ENCODE measurements at places on chromosomes 5 and 9.

- no peak for DNase-seq
These were observed 189.5 kb downstream of the TMEM38B start for GRCh38 chr9:105883847-105884246.

DNA sequence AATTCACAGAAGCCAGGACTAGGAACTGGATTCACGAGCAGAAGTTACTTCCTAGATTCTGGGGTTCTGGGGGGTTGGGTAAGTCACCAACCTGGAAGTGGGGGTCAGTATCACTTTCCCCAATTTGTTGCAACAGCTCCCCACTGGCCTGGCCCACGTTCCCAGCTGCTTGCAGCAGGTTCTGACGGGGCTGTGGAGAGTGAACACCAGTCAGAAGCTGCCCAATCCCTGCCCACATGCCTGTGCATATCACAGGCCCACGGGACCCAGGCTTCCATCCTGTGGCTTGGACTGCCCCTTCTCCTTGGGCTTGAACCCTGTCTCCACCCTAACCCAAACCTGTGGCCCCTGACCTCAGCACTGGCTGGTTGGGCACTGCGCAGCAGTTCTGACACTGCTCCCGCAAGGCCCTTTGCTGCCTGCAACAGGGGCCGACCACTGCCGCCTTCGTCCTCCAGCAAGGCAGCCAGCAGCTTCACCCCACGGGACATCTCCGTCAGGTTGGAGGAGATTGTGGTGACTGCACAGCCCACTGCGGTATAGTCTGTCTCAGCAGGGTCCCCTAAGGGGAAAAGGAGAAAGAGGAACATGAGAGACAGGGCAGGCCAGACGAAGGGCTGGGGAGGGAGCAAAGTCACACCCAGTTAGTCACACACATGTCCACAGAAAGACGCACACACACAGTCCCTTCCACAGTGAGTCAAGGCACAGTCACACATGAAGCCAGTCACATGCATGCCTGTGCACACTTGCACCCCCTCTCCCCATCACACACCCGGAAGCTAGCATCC lies 13.1 kb downstream of the TLN1 start:
- no peak for DNase-seq

- no peak for DNase-seq
These were observed 3.1 kb downstream of the TMOD1 start for GRCh38 chr9:97504381-97505216.

DNA sequence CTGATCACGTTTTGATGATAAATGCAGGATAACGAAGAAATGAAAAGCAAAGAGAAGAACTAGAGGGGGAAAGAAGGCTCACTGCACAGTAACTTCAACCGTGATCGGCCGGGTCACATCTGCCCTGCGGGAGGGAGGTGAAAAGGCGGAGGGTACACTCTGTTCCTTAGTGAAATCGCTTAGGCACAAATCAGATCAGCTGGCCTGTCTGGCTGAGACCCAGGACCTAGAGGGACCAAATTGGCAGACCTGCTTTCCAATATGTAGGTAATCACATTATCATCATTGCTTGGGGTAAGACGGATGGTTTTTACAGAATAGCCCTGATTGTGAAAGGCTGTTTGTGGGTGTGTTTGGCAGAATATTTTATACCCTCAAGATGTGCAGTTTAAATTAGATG lies 82.2 kb downstream of the SLC28A3 start:
- no peak for DNase-seq

- no peak for DNase-seq
These were observed 132.7 kb downstream of the MPDZ start for GRCh38 chr9:13146840-13147239.

DNA sequence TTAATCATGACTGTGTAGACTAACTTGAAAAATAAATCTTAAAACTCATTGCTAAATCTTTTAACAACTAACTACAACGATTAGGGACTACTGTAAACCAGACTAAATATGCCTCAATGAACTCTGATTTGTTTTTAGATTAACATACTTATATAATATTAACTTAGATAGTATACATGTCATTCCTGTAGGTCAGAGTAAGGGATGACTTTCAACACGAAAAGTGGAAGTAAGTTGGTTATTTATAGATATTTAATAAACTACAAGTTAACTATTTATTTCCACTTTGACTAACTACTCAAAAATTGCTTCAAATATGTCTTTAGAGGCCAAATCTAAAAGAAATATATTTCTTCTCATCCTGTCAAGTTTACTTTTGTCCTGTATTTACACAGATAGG lies 795.6 kb downstream of the PTPRD start:
- no peak for DNase-seq

- DNase-seq: no peak
These were observed 203.6 kb downstream of the SNX18 start for GRCh38 chr5:54721116-54721515.

- DNase-seq: no peak
These were observed 102.9 kb downstream of the MARCHF3 start for GRCh38 chr5:126927429-126927828.

GRCh38 chr5:4222821-4223220 lies 627.2 kb downstream of the IRX1 start:
- no peak for DNase-seq

- DNase-seq: peak; percentile 34
These were observed 1.6 kb upstream of the DNAH5 start for GRCh38 chr5:13946111-13946510.

DNA sequence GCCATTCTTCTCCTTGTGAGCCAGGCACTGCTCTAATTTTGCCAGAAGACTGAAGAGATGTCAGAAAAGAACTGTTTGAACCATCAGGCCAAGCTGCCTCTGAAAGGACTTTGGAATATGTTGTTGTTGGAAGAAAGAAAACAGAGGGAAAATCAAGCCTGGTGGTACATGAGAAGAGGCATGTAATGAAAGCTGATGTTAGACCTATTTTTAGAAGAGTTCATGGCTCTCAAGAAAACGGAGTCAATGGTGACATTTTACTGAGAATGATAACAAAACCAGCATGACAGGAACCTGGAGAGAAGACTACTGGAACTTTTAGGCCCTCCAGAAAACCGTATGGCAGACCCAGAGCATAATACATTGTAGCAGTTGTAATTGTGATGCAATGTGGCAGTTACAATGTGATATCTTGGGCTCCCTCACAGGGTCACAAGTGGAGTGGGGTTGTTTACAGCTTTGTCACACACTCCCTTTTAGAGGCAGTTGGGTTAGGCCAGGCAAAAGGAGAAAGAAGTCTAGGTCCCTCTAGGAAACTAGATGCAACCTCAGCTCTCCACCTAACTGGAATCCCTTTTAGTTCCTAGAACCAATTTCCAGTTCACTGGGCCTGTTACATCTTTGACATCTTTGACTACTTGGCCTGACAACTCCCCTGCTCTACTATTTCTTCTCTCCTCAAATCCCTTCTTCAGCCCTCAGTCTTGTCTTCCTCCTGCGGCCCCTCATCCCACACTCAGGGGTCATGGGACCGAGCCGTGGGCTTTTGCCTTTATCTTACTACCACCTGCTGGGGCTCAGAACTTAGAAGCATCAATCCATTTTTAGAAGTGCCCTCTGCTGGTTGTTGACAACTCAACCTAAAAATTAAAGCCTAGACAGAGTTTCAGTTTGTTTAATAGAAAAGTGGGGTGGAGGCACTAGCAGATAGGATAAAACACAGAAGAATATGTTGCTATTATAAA lies 61.2 kb upstream of the JAK2 start:
- peak; percentile 27 for DNase-seq

DNA sequence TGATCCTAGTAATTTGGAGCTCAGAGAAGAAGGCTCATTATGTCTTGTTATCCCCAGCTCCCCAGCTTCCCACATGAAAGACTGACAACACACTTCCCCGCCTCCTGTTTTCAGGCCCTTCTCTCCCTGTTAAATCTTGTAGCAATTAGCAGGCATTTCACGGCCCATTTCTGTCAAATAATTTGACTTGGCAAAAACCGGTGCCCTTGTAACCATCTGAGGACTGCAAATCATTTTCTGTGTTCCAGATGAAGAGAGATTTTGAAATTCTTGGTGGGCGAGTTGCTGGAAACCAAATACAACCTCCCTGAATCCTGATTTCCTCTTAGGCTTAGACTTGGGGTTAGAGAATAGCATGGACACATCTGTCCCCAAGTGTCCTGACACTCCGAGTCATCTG lies 109.7 kb downstream of the MSX2 start:
- no peak for DNase-seq

DNA sequence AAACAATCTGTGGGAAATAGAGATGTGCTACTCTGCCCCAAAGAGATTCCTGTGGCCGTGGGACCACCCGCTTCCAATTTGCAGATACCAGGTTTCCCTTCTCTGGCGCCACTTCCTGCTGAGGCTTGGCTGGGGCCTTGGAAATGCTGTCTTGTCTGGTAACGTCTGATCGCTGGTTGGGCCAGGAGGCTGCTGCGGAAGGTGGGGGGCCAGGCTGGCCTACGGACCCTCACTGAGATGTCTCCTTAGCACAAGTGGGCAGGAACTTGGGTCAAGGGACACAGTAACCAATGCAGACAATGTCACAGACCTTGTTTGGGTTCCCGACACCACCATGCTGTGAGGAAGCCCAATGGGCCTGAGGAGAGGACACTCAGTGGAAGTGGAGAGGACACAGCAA lies 31.7 kb upstream of the IRX4 start:
- no peak for DNase-seq

DNA sequence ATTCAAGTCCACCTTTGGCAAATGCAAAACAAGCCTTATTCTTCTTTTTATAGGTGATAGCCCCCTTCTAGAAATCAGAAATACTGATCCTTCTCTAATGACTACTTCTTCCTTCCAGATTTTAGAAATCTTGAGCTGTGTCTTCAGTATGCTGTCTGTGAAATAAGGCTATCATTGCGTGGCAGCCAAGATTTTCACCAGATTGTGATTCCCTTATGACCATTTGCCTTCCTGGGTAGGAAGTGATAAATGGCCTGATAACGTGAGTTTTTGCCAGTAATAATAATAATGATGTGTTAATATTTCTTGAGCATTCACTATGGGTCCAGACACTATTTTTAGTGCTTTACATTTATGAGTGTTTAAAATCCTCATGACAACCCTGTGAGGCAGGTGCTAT lies 80.9 kb downstream of the PIP5K1B start:
- no peak for DNase-seq

DNA sequence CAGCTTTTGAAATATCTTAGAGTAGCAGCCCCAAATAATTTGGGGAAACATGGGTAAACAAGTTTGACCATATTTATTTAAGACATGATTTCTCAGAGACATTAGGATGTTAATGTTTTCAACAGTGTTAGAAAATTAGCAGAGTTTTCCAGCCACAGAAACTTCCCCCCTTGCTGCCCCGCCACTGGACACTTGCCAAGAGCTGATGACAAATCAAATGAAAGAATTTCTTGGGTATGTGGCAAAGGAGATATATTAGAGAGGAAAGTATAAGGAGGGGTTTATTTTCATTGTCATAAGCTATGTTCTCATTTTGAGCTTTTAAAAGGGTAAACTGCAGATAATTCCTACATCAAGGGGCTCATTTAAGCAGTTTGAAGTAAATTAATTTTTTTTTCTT lies 15.9 kb downstream of the GABRA1 start:
- no peak for DNase-seq

DNA sequence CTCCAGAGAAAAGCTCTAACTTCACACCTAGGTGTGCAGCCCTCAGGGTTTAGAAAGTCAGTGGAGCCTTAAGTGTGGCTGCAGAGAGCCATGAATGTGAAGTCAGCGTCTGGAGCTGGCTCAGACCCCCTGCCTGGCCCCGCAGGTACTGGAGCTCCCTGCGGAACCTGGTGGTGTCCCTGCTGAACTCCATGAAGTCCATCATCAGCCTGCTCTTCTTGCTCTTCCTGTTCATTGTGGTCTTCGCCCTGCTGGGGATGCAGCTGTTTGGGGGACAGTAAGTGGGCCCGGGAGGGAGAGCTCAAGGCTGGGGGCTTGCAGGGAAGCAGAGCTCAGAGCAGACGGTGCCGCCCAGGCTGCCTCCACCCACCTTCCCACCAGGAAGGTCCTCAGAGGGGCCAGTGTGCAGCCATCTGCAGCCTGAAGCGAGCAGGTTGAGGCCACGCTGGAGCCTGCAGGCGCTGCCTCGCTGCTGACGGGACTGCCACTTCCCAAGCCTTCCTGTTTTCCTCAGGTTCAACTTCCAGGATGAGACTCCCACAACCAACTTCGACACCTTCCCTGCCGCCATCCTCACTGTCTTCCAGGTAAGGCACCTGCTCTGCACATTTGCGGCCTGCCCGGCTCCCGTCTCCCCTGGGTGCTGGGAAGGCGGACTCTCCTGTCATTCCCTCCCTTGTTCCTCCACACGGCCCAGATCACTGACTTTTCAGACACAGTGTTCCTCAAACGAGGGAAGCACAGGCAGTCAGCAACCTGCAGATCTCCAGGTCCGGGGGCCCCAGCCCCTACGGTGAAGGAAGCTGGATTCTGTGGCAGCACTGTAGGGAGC lies 108.9 kb downstream of the CACNA1B start:
- DNase-seq: no peak

DNA sequence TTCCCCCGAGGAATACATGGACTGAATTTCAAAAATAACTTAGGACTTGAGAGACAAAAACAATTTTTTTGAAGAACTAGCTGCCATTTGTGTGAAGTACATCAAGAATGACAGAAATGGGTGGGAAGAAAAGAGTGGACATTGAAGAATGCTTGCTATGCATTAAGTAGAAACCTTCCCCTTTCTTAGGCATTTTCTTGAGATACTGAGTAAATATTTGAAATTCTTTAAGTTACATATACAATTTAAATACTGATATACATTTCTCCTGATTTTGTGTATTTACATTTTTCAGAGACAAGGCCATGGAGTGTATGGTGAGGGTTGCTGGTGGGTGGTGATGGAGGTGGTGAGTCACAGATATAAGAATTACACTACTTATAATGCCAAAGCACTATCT lies 319.3 kb upstream of the ADAMTSL1 start:
- DNase-seq: no peak

DNA sequence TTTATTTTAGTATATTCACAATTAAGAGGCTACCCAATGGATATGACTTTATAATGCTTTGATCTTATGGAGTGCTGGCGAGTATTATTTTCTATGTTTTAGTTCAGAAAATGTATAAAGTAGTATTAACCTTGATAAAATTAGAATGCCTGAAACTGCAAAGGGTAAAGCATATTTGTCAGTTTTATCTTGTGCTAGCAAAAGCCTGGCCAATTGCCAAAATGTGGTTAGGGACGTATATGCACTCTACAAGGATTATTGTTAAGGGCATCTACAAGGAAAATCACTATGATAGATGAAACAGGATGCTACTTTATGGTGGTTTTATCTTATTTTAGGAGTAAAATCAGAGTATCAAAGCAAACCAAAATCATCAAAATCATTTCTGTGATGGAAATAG lies 281.7 kb downstream of the CCDC171 start:
- no peak for DNase-seq

GRCh38 chr5:159163027-159163700 lies 46.2 kb downstream of the RNF145 start:
- DNase-seq: peak; percentile 51

- no peak for DNase-seq
These were observed 177.3 kb upstream of the VCAN start for GRCh38 chr5:83294246-83294645.

GRCh38 chr5:13303445-13303844 lies 641.0 kb downstream of the DNAH5 start:
- no peak for DNase-seq

- no peak for DNase-seq
These were observed 61.1 kb downstream of the DPYSL3 start for GRCh38 chr5:147448766-147449165.
